ENCODE measurements at places on chromosomes 4 and X.

DNA sequence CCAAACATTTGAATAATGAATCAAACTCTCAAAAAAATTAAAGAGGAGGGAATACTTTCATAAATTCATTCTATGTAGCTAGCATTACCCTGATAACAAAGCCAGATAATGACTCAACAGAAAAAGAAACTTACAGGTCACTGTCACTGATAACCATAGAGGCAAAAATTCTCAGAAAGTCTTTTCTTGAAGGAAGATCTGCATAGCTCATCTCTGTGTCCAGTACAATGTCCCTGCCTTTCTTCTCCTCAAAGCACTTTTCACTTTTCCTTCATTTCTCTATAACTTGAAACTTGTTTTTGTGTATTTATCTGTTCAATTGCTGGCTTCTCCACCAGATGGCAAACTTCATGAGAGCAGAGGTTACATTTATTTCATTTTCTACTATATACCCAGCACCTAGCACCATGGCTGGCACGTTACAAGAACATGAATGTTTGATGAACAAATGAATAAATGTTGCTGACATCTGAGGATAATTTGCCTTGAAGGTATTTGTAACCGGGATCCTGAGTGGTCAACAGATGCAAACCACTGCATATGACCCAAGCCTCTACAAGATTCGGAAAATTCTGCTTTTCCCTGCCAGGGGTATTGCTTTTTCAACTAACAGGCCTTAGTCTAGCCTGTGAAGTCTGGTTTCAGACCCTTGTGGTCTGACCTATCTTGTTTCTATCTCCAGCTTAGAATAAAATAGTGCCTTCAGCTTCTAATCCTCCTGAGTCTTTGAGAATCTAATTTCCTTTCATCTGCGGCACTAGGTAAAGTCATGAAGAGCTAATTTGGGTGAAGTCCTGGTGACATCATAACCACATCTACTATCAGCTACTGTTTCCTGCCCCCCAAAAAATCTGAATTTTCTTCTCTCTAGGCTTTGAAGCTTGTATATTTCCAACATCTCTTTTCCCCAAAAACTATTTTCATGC, 52.5 kb upstream of the ANTXR2 start:
- DNase-seq = no peak

GRCh38 chrX:44970709-44971108, 97.7 kb downstream of the KDM6A start:
- DNase-seq = no peak

- DNase-seq = no peak
Observed at GRCh38 chrX:28969126-28969525, 381.9 kb downstream of the IL1RAPL1 start.

DNA sequence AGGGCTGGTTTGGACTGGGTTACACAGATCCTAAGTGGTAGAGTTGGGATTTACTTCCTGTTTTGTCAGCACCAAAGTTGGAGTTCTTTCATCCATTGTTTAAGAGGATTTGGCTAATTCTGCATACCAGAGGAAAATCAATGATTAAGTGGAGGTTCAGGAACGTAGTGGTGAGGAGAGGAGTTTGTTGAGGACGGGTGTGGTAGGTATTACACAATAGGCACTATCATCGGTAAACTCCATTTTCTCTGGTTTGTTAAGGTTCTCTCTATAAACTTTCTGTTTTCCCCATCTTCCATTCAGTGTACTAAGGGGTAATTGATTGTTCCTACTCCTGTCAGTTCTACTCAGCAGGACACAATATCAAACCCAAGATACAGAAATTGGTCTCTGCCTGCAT, 107.5 kb upstream of the VCX2 start:
- DNase-seq = no peak

All from C1 segment of cervical spinal cord (tissue), 14 donors.